ENCODE measurements at places on chromosomes 12 and 14. TPM values are rescaled to one million over a fixed set of nuclear protein-coding genes. Genes with fewer than 3 reads are reported as not detected.

- peak; percentile 85 for DNase-seq
Observed at GRCh38 chr12:59036973-59037762, 116.9 kb upstream of the LRIG3 start.

GRCh38 chr12:108103087-108103486 is 26.0 kb upstream of the WSCD2 start:
- DNase-seq = no peak

- peak; percentile 95 for DNase-seq
Observed at GRCh38 chr14:64707661-64708060, 3.4 kb downstream of the PLEKHG3 start.

DNA sequence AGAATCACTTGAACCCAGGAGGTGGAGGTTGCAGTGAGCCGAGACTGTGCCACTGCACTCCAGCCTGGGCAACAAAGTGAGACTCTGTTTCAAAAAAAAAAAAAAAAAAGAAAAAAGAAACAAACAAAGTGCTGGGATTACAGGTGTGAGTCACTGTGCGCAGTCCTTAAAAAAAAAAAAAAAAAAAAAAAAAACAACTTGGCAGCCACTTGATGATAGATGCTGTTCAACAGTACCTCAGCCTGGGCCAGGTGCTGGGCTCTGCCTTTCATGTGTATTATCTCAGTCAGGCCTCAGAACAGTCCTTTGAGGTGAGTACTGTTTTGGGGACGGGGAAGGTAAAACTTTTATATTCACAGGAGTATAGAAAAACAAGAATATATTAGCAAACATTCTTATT is 9.6 kb downstream of the ACADS start:
- DNase-seq = no peak

DNA sequence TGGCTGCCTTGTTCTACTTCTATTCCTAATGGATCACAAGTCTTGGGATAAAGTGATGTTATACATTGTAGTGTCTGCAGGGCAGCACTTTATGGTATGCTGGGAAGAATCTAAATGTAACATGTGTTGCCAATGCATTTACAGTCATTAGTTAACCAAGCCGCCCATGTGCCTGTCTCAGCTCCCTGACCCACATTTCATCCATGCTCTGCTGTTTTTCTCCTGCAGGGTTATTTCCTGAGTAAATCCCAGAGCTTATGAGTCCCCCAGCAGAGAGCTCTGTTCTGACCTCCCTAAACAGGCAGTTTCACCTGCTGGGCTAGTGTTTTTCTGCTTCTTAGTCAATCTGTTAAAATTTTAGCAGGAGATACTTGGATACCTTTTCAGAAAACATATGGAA is 4.4 kb upstream of the TMTC2 start:
- no peak for DNase-seq

The FERMT2 gene
- 126 TPM for total RNA-seq

Data from renal cortical epithelial cell (primary cell).